ENCODE measurements at places on chromosomes 7 and 10.

- no peak for DNase-seq
Observed at GRCh38 chr10:75600833-75601232, 169.4 kb downstream of the LRMDA start.

DNA sequence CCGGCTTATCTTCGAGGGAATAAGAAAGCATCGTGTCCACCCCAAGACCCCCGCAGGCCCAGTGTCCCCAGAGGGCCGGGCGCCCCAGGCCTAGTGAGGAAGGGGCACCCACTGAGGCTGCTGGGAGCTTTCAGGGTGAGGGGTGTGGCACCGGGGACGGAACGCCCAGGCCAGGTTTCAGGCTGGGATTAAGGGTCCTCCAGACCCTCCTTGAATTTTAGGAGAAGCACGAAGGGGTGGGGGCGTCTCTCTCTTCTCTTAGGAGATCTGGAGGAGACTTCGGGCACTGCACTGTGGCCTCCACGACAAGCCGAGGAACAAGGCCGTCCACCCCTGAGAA lies 96.8 kb downstream of the PDGFA start:
- no peak for DNase-seq

- no peak for DNase-seq
Observed at GRCh38 chr7:91137153-91137787, 127.0 kb upstream of the FZD1 start.

GRCh38 chr10:77715088-77715487 lies 77.5 kb upstream of the KCNMA1 start:
- no peak for DNase-seq

GRCh38 chr7:75795831-75796285 lies 17.7 kb downstream of the CCL24 start:
- no peak for DNase-seq

GRCh38 chr10:46547541-46548497 lies 8.6 kb downstream of the GPRIN2 start:
- DNase-seq = no peak

GRCh38 chr10:110818311-110819256 lies 53.1 kb upstream of the PDCD4 start:
- DNase-seq = no peak

DNA sequence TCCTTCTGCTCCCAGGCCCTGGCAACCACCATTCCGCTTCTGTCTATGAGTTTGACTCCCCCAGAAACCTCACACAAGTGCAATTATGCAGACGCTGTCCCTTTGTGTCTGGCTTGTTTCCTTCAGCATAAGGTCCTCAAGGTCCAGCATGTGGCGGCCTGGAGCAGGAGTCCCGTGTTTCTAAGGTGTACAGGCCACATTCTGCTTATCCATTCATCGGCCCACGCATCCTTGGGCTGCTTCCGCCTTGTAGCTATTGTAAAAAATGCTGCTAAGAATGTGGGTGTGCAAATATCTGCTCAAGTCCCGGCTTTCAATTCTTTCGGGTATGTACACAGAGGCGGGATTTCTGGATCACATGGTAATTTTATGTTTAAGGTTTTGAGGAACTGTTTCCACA lies 38.2 kb downstream of the ESYT2 start:
- no peak for DNase-seq

- no peak for DNase-seq
Observed at GRCh38 chr7:130488392-130489139, 3.3 kb upstream of the MEST start.

DNA sequence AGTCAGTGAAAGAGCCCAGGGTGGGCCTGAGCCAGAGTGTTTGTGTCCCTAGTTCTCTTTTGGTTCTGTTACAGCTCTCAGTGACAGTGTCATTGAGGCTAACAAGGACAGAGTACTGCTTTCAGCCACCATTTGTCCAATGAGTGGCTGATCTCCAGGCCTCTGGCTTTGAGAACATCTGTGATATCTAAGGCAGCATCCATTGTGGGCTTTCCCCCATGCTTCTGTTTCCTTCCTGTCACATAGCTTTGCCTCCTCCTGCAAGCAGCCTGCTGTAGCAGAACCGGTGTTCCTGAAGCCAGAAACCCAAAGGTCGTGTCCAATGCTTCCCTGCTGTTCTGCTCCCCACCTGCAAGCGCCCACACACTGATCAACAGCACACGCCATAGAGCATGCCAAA lies 68.4 kb downstream of the IKZF1 start:
- DNase-seq = no peak

DNA sequence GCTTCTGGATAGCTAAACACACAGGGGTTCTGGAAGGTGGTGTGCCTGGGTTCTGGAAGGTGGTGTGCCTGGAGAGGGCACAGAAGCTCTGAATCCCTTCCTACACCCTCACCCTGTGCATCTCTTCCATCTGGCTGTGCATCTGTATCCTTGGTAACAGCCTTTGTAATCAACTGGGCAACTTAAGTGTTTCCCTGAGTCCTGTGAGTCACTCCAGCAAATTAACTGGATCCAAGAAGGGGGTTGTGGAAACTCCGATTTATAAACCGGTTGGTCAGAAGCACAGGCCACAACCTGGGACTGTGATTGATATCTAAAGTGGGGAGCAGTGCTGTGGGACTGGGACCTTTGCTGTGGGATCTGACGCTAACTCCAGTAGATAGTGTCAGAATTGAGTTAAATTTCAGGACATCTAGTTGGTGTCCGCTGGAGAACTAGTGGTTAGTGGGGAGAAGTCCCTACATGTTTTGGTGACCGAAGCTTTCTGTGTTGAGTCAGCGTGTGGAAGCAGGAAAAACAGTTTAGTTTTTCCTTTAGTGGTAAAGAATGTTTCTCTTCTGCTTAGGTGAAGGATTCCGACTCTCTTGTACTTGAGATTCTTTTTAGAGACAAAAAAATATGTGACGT lies 228.1 kb downstream of the BMPER start:
- no peak for DNase-seq

DNA sequence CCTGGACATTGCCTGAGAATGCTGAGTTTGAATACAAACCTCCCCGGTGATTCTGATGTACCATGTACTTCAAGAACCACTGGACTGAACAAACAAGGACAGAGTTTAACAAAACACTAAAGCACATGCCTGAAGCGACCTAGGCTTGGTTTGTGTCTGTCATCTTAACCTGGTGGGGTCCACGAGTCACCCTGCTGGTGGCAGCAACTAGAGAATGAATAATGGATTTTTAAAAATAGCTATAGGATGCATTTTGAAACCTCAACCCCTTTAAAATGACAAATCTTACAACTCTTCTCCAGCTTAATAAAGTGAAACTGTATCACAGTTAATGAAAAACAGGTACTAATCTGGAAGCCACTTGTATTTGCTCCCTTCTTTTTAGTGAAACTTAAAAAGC lies 25.2 kb downstream of the CDHR3 start:
- DNase-seq = no peak

- DNase-seq = no peak
Observed at GRCh38 chr7:107128748-107129147, 40.1 kb upstream of the HBP1 start.

- DNase-seq = no peak
Observed at GRCh38 chr10:47099474-47099873, 188.2 kb downstream of the PTPN20 start.

- no peak for DNase-seq
Observed at GRCh38 chr7:149683898-149684297, 89.5 kb downstream of the ZNF467 start.

DNA sequence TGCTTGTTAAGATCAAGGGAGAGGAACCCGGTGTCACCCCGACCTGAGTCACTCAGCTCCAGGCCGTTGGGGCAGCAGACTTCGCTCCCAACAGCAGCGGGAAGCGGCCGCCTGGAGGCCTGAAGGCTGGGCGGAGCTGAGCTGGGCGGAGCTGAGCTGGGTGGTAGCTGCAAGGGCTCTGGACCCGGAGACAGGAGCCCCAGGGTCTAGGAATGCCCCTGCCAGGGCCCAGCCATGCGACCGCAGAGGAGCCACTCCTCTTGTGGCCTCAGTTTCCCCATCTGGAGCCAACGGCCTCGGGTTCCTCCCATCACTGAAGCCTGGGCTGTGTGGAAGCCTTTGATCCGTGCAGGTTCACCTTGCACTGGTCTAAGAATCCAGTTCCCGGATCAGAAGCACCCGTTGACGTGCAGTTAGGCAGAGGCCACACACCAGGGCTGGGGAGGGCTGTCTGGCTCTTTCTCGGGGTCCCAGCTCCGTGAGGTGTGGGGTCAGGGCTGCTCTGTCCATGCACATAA lies 21.9 kb upstream of the DPYSL4 start:
- no peak for DNase-seq

DNA sequence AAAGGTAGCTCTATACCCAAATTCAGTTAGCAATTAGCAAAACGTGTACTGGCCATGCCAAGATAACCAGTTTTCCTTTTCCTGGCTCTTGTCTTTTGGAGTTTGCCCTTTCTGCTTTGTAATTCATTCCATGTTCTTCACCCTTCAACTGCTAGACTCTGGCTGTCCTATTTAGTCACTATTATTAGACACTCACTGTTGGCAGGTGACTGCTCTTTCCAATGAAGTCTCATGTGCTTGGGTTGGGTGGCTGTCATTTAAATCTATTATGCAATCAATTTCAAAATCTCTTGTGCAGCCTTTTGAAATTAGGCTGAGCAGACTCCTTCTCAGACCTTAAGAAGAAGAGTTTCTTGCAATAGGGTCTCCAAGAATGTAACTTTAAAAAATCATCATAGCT lies 266.5 kb downstream of the GPR158 start:
- DNase-seq = no peak

DNA sequence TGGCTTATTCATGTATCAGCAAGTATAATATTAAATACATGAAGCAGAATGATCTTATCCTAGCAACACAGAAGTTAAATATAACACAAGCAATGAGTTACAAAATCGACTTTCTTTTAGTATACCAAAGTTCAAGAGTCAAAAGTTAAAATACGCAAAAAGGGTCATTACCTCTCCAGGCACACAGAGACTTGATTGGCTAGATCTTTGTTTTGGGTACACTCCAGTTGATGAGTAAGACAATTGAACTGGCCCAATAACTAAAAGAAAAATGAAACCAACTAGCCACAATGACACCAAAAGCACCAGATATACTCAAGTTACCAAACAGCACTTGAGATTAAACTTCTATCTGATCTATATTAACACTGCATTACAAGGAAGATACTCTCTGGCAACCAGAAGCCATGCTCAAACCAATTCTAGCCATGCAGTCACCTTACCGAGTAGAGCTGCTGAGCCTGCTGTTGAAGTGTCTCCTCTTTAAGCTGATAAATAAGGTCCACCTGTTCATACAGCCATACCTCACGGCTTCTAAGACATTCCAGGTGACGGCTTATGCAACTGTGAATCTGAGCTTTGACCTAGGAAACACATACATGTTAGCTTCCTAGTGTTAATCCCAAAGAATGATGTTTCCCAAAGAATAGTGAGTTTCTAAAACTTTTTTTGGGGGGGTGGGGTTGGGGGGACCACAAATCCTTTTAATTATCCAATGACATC lies 15.6 kb downstream of the NCOA4 start:
- DNase-seq = no peak

- DNase-seq = no peak
Observed at GRCh38 chr7:99674995-99675742, 4.6 kb downstream of the CYP3A5 start.

- no peak for DNase-seq
Observed at GRCh38 chr7:139960157-139960556, 102.6 kb downstream of the PARP12 start.

DNA sequence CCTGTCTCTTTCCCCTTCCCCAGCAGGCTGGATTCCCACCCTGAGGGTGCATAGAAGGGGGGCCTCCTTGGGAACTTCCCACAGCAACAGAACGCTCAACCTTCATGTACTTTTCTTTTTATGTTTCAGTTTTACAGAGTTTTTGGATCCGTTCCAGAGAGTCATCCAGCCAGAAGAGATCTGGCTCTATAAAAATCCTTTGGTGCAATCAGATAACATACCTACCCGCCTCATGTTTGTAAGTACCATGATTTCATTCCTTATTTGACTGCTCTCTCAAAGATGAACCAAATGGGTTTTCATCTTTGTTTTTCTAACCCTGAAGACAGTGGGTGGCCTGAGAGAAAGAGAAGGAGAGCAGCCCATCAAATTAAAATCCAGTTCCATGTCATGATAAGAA lies 46.7 kb downstream of the PLPP4 start:
- DNase-seq = no peak

GRCh38 chr7:117793521-117793920 lies 79.7 kb downstream of the CTTNBP2 start:
- no peak for DNase-seq

DNA sequence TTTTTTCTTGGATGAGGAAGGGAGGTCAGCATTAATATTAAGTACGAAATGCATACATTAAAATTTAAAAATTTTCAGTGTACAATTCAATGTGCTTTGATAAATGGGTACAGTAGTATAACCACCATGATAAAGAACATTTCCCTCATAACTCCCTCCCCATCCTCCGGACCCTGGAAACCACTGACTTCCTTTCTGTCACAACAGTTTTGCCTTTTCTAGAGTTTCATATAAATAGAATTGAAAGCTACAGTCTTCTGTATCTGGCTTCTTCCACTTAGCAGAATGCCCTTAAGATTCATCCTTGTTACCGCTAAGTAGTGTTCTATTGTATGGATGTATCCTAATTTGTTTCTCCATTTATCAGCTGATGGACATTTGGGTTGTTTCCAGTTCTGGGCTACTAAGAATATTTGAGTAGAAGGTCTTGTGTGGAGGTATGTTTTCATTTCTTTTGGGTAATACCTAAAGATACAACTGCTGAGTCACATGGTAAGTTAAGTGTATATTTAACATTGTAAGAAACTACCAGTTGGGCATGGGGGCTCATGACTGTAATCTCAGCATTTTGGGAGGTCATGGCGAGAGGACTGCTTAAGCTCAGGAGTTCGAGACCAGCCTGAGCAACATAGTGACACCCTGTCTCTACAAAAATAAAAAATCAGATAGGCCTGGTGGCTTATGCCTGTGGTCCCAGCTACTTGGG lies 30.8 kb downstream of the ABI1 start:
- no peak for DNase-seq
